ENCODE measurements at places on chromosomes 16 and 17.

DNA sequence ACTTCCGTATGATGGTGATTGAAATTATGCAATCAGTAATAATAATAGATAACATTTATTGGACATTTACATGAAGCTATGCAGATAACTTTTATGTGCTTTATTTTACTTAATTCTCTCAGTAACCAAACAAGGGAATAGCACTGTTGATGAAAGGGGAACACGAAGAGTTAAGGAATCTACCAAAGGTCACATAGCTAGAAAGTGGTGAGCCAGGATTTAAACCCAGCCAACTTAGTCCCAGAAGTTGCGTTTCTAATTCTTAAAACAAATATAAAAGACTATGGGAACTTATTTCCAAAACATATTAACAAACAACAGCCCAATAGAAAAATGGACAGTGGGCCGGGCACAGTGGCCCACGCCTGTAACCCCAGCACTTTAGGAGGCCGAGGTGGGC, 9.7 kb downstream of the SPNS3 start:
- DNase-seq: no peak

DNA sequence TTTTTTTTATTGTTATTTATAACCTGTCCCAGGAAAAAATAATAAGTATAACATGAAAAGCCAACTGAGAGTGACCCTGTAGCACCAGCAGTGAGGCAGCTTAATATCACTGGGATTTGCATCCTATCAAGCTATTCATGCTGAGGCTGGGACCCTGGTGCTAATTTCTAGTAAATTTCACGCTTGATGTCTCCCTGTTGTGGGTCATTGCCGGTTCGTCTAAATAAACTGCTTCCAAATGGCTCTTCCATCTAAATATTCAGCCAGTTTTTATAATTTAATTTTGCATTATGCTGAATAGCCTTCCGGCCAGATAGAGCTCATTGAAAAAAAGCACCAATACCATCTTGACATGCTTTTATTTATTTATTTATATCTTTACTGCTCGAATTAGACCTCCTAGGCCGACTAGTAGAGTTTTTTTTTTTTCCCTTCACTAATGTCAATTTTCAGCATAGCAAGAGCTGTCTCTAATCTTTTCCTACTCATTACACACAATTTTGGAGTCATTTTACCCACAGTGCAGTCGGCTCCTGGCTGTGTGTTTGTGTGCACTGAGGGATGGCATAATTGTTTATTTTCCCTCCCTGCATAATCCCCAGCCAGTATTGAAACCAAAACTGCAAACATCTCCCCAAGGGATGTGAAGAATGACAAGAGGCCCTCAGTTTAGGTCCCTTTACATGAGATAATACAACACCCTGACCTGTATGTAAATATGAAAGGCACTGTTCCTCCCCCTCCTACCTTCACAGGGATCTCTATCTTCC, 168.8 kb downstream of the AATF start:
- DNase-seq: no peak

GRCh38 chr17:61669522-61669921, 78.5 kb upstream of the NACA2 start:
- DNase-seq: no peak

DNA sequence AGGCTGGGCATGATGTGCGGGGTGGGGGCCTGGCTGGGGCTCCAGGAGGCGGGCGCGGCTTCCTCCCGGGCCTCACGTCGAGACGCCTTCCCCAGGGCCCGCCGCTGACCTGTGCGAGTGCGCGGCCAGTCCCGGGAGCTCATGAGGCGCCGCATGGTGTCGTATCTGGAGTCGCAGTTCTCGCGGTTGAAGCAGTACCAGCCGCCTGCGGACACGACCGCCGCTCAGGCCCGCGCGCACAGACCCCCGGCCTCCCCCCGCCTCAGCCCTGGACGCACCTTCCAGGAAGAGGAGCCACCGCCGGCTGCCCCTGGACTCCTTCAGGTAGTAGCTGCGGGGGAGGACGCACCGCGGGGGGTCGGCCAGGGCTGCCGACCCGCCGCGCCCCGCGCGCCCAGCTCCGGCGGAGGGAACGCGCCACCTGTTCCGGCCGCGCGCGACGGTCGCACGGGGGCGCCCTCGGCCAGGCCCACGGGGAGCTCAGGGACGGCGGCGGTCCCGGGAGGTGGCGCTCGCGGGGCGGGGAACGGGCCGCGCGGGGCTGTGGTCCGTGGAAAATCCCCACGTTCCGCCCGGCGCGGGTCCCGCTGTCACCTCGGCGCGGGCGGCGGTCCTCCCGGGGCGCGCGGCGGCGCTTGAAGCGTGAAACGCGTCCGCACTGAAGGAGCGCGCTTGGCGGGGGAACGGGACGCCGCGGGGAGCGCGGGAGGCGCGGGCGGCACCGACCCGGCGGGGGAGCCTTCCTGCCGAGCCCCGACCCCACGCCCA, 1.4 kb downstream of the NOTUM start:
- peak; percentile 82 for DNase-seq

DNA sequence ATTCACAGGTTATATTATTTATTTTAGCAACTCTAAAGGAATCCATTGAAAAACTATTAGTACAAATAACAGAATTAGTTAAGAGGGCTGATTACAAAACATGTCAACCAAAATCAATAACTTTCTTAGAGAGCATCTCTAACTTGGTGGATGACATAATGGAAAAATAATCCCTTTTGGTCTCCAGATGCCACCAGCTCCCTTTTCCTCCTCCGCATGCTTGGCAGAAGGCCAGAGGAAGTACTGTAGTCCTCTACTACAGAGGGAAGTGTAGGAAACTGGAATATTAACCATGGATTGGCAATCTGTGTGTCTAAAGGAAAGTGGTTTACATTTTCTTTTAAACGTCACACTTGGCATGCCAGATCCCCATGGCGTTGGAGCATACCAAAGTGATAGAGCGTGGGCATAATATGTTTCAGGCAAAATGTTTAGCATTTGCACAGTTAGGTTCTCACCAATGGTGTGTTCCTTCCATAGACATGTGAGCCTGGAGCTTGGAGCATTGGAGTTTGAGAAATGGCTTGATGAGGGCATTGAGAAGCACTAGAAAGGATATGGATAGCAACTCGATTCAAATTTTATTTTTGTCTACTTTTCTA, 106.3 kb downstream of the PRKCB start:
- no peak for DNase-seq
